ENCODE measurements at places on chromosomes 11 and 22.

GRCh38 chr11:94423507-94423906 lies 22.3 kb upstream of the GPR83 start:
- no peak for DNase-seq

GRCh38 chr11:24617856-24618255 lies 121.0 kb downstream of the LUZP2 start:
- DNase-seq, result no peak

DNA sequence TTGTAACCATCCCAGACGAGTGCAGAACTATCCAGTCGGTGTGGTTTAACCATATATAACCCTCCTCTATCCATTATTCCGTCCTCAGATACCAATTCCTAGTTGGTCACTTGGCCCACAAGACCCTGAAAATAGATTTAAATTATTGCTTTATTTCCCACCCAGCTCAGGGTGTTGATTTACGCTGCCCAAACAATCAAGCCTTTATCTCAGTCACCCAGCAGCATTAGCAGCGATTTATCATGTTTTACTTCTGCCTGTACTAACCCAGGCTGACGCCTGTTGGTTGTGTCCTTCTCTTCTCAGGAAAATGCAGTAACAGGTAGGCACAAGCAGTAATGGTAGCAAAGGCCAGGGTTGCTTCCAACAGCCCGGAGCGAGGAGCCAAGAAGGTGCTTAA lies 81.2 kb downstream of the DSCAML1 start:
- no peak for DNase-seq

- no peak for DNase-seq
Measured at GRCh38 chr11:75768909-75769771, 562 bp downstream of the DGAT2 start.

DNA sequence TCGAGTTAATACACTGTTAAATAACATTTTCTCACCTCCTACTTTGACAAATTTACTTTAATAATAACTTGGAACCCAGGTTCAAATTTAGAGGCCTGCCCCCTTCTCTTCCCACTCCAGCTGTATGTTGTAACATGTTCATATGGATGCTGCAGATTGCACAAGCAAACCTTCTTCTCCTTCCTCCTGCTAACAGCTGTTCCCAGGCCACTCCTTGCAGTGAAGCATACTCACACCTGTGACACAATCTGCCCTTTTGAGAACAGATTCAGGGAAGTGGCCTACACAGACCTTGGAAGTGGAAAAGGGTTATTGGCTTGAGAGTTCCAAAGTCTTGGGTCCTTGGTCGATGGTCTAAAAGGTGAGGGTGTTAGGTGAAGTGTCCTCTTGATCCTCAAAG lies 131.9 kb downstream of the TEAD1 start:
- DNase-seq, result no peak

DNA sequence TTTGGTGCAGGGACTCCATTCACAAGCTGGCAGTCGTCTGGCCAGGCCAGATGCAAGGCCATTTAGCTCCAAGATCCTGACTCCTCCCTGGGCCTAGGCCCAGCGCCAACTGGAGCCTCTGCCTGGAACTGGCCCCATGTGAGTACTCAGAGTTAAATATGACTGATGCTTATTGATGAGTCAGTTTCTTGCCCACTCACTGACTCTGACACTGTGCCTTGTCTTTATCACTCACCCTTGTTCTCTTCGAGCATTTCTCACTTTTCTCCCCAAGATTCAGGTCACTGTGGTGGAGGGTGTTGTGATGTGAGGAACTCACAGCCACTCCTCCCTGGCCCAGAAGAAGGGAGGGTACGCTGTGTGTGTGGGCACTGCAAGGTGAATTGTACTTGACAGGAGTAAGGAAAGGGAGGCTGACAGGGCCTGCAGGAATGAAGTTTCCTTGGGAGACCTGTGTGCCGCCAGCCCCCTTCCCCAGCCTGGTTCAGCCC lies 23.2 kb upstream of the ST3GAL4 start:
- peak; percentile 81 for DNase-seq

GRCh38 chr11:1453611-1454034 lies 33.0 kb downstream of the MOB2 start:
- DNase-seq, result no peak
